ENCODE measurements at places on chromosomes 2 and 18.

DNA sequence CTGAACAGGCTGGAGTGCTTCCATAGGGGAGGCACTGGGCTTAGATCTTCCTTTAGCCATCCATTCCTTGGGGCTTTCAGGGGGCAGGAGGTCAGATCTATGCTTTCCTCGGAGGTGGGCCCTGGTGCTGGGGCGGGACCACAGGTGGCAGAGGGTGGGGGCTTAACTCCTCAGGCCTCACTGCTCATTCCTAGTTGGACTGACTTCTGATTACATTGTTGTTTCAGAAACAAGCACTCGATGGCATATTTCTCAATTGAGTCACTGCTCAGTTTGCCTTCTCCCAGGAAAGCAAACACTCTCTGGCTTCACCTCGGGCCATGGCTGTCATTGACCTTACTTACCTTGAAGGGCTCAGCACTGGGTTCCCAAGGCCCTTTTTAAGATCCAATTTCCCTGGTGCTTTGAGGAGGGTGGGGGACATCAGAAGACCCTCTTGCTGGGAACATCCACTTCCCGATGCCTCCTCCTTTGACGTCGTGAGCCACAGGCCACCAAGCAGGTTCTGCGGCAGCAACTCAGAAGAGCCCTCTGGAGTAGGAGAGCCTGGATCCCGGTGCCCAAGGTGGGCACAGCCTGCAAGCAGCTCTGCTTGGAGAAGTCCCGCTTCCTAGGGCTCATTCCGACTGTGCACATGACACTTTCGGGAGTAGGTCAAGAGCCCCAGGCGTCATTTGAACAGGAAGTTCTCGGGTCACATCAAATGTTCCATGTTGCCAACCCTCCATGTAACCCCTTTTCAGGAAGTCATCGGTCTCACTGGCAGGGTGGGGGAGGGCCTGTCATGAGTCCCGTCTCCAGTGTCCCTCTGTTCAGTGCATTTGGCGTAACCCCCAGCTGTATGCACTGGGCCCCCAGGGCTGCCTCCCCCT is 40.6 kb downstream of the SDC1 start:
- H3K27ac ChIP-seq: no peak overlapping the region
- no peak overlapping the region for H3K4me3 ChIP-seq
- peaks cover 21% of the 10 kb centered on the region for H3K4me1 ChIP-seq
- no peaks in the 10 kb centered on the region for H3K27me3 ChIP-seq
- peak; percentile 77 for DNase-seq
- H3K36me3 ChIP-seq: no peaks in the 10 kb centered on the region

DNA sequence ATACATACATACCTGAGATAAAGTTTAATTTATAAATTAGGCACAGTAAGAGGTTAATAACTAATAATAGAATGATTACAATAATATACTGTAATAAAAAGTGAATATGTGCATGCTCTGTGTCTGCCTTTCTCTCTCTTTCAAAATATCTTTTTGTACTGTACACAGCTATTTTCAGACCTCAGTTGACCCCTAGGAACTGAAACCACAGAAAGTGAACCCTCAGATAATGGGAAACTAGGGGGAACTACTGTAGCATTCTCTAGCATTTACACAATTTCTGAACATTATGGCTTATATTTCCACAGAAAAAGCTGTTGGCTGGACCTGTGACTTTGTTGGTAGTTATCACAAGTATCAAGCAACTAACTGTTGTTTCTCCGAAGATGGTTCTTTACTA is 25.9 kb downstream of the WDR75 start:
- DNase-seq: no peak
- H3K4me3 ChIP-seq: no peak overlapping the region
- H3K27me3 ChIP-seq: no peaks in the 10 kb centered on the region
- H3K36me3 ChIP-seq: peaks cover 30% of the 10 kb centered on the region

DNA sequence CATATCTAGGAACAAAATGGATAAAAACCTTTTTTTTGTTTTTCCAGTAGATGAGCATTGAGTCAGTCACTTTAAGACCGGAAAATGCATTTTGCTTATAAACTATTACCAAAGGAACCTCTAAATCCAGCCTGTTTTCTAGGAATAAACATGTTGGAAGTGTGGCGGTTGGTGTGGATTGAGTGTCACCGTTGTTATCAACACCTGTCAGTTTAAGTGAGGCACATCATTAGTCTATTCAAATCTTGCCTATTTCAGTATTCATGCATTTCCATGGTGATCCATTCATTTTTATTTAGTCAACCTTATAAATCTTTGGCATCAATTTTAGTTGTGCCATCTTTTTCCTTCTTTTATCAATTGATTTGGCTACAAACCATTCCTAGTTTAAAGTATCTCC is 3.3 kb downstream of the KLHL29 start:
- DNase-seq: no peak
- no peak overlapping the region for H3K4me3 ChIP-seq
- H3K36me3 ChIP-seq: no peaks in the 10 kb centered on the region
- H3K4me1 ChIP-seq: no peaks in the 10 kb centered on the region

DNA sequence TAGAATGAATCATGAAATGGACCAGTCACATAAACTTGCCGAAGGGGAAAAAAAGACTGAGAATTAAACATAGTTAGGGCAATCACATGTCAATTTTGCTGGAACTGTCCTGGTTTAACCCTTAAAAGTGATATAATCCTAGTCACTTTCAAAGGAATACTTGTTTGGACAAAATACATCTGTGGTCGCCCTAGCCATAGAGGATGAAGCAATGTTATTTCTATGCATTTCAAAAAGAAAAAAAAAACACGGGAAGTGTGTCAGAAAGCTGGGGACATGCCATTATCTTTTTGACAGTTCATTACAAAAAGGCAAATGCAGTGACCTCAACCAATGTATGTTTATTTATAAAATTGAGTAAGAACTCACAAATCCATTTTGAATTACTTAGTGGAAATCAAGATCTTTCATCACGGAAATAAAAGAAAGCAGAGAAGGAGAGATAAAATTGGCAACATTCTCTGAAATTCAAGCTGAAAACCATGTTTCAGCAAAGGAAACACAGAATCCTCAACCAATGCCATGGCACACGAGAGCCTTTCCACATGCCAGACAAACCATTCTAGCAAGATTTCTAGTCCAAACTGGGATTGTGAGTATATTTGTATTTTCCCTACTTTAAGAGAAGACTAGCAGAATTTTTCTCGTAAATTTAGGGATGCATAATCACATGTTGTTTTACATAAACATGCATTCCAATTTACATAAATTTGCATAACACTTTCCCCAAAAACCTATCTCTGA is 854.3 kb upstream of the ACVR2A start:
- H3K4me3 ChIP-seq: no peak overlapping the region
- peak; percentile 26 for DNase-seq
- H3K36me3 ChIP-seq: no peaks in the 10 kb centered on the region
- H3K4me1 ChIP-seq: peaks cover 2% of the 10 kb centered on the region

DNA sequence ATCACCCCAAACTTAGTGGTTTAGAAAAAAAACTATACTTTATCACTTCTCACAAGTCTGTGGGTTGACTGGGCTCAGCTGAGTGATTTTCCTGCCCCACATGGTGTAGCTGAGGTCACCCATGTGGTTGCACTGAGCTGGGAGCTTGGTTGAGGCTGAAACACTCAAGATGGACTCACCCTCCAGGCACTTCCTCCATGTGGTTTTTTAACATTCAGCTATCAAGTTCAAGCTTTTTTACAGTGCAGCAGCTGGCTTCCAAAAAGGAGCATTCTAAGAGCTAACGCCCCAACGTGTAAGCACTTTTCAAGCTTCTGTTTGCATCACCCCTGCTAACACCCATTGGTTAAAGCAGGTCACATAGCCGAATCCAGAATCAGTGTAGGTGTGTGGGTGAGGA is 105.9 kb upstream of the CREB1 start:
- H3K36me3 ChIP-seq: no peaks in the 10 kb centered on the region
- no peaks in the 10 kb centered on the region for H3K4me1 ChIP-seq
- H3K27me3 ChIP-seq: no peaks in the 10 kb centered on the region

DNA sequence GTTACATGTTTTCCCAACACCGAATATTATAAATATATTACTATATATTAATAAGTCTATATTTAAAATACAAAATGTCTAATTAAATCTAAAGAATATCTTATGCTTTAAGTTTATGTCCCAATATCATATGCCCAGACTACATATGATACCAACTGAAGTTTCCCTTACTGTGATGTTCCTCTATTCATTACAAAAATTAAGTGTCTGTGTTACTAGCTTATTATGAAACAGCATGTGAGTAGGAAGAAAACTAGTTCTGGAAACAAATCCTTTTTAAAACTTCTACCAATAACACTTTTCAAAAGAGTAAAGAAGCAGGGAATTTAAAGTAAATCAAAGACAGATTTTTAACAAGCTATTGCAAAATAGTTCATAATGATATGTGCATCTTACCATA is 17.8 kb downstream of the HNRNPLL start:
- no peak overlapping the region for H3K4me3 ChIP-seq
- H3K27me3 ChIP-seq: no peaks in the 10 kb centered on the region

GRCh38 chr2:113225263-113226259 is 51.8 kb downstream of the PSD4 start:
- H3K36me3 ChIP-seq: no peaks in the 10 kb centered on the region
- no peak overlapping the region for H3K27ac ChIP-seq
- peaks cover 9% of the 10 kb centered on the region for H3K27me3 ChIP-seq
- peak; percentile 49 for DNase-seq
- H3K4me1 ChIP-seq: no peaks in the 10 kb centered on the region

GRCh38 chr2:3611589-3611988 is 16.7 kb downstream of the COLEC11 start:
- no peak overlapping the region for H3K27ac ChIP-seq
- no peak for DNase-seq
- no peaks in the 10 kb centered on the region for H3K4me1 ChIP-seq
- H3K36me3 ChIP-seq: no peaks in the 10 kb centered on the region
- H3K4me3 ChIP-seq: no peak overlapping the region

DNA sequence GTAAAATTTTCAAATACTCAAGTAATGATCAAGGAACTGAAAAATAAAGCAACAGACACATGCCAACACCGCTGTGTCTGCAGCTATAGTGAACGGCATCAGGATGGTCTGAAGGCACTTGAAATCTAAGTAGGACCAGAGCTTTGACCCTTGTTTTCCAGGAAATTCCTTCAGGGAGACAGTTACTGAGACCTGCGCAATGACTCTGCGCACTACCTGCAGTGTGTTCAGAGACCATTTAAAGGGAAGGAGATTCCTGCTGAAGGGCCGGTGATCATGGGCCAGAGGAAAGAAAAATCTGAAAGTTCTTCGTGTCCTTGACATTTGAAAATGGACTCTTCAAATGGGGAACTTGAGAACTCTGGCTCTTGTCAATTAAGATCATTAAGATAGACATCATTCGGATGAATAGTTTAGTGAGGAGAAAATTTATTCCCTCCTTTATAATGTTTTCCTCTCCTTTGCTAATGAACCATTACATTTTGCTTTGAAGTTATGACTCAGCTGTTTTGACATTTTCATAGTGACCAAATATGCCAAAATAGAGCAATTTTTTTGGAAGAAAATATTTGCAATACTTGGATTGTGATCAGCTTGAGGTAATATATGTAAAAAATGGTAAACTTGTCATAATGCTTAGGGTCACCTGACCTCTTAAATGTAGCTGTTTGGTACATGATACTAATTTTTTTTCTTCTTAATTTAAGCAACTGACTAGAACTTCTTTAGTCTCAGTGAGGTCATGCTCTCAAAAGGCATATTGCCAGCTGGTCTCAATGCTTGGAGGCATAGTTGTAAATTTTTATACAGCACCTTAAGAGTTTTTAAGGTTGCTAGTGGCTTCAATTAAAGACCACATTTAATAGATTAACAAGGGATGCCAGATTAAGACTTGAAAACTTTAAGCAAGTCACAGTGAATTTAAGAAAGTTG is 329.3 kb downstream of the ARHGAP15 start:
- H3K4me3 ChIP-seq: no peak overlapping the region
- no peaks in the 10 kb centered on the region for H3K27me3 ChIP-seq
- no peaks in the 10 kb centered on the region for H3K36me3 ChIP-seq
- no peaks in the 10 kb centered on the region for H3K4me1 ChIP-seq
- DNase-seq: no peak

- no peak overlapping the region for H3K27ac ChIP-seq
- H3K36me3 ChIP-seq: no peaks in the 10 kb centered on the region
- H3K4me1 ChIP-seq: no peaks in the 10 kb centered on the region
- no peaks in the 10 kb centered on the region for H3K27me3 ChIP-seq
- no peak for DNase-seq
Measured at GRCh38 chr2:206859330-206859739, 80.0 kb upstream of the CPO start.

DNA sequence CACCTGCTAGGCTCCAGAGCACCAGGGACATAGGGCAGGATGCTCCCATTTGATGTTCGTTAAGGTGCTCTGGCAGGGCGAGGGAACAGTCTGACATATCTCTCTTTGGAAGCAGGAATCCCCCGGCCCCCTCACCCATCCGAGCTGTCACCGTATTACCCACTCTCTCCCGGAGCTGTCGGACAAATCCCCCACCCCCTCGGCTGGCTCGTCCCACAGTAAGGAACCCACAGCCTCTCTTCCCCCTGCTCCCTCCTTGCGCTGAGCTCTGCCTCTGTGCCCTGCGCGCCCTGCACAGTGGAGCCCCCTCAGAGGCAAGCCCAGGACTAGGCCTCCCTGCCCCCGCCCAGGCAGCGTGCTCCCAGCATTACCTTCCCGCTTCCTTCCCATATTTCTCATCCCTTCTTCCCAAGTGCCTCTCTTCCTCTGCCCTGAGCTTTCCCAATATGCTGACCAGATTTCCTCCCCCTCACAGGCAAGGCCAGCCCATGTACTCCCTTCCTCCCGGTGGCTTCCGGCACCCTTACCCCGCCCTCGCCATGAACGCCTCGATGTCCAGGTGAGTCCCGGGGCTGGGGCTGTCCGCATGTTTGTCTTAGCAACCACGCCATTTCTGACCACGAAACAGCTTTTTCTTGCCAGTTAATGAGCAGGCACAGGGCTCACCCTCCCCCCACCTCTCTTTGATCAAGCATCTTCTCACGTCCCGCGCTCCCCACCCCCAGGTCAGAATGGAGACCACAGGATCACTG is 23.8 kb downstream of the TGOLN2 start:
- no peaks in the 10 kb centered on the region for H3K27me3 ChIP-seq
- H3K27ac ChIP-seq: no peak overlapping the region
- DNase-seq: no peak
- H3K36me3 ChIP-seq: peaks cover 49% of the 10 kb centered on the region
- peaks cover 4% of the 10 kb centered on the region for H3K4me1 ChIP-seq

DNA sequence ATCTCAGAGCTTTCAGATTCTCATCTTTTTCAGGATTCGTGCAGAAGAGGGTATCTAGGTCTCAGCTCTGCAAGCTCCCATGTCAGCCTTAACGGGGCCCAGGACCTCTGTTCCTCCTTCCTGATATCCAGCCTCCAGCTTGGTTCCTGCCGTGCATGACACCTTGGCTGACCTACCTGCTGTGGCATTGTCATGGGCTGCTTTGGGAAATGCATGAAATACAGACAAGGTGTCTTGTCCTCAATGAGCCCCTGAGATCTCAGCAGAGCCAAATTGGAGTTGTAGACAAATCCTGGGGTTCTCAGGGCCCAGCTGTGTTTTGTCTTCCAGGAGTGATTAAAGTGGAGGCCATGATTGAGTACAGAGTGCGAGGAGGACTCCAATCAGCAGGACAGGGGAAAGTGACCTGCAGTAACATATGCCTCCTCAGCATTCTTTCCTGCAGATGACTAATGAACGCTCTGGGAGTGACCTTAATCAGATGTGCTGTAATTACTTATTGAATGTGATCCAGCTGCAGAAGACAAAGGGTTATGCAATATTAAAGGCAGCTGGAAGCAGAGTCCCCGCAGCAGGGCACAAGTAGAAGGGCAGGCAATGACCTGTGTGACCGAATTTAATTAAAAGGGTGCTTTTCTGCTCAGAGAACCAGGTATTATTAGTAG is 141.1 kb downstream of the CCBE1 start:
- H3K36me3 ChIP-seq: no peaks in the 10 kb centered on the region
- H3K4me3 ChIP-seq: no peak overlapping the region
- peak overlapping the region; percentile 4 for H3K27ac ChIP-seq
- H3K4me1 ChIP-seq: peaks cover 13% of the 10 kb centered on the region

GRCh38 chr2:226124548-226125011 is 675.0 kb downstream of the IRS1 start:
- no peaks in the 10 kb centered on the region for H3K27me3 ChIP-seq
- H3K4me3 ChIP-seq: no peak overlapping the region
- H3K4me1 ChIP-seq: peaks cover 4% of the 10 kb centered on the region
- peak; percentile 23 for DNase-seq
- peak overlapping the region; percentile 32 for H3K27ac ChIP-seq

Data from IMR-90 (cell line).